ENCODE measurements at places on chromosomes 1 and 21.
A peak's percentile ranks its signal among the peaks of the same experiment; 100 is the strongest.

- no peak for DNase-seq
Observed at GRCh38 chr1:193085263-193085662, 20.0 kb downstream of the GLRX2 start.

- DNase-seq, result no peak
Observed at GRCh38 chr1:199176713-199177112, 537.9 kb downstream of the PTPRC start.

DNA sequence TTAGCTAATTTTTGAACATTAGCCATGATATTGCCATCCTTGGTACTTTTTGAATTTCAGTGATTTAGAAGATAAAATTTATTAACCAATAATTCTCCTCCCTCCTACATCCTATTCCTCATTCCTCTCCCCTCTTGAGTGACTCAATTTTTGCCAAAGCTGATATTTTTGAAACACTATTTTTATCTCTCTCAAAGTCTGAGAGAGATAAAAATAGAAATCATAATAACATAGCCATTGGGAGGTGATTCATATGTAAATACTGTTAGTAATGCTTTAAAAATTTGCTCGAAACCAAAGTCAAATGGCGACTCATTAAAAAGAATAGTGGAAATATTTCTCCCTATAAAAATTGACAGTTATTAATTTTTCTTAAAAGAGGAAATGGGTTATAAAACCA, 97.4 kb downstream of the PATJ start:
- DNase-seq, result peak; percentile 35

- DNase-seq, result no peak
Observed at GRCh38 chr1:201409440-201409839, 10.3 kb upstream of the LAD1 start.

DNA sequence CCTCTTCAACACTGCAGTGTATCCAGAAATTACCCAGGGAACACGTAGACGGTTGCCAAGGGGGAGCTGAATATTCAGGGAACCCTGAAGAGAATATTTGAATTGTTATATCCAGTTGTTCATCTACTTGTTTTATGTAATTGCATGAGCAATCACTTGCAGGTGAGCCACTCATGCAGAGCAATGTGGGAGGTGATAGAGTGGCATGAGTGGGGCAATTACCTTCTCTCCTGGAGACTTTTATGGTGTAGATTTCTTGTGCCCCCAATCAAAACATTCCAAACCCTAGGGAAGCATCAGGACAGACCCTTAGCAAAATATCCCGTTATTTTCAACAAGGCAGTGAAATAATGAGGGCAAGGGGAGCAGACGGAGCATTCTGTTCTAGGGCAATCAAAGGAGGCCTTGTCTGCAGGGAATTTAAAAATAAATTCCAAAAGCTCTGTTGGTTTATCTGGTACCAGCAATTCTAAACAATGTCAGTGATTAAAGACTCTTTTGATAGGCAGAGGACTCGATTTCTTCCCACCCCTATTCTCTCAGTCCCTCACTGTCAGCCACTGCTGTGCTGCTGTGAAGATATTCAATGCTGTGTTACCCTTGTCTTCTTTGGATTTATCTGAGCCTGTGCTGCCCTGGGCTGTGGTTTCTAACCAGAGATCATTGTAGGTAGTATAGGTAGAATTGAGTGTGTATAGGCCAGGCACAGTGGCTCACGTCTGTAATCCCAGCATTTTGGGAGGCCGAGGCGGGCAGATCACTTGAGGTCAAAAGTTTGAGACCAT, 180.2 kb upstream of the MAP1LC3C start:
- DNase-seq, result no peak

Data from non-pigmented ciliary epithelial cell (primary cell).